ENCODE measurements at places on chromosomes 2 and 18.

- no peak for DNase-seq
These were observed 33.7 kb upstream of the GPR17 start for GRCh38 chr2:127612111-127612822.

DNA sequence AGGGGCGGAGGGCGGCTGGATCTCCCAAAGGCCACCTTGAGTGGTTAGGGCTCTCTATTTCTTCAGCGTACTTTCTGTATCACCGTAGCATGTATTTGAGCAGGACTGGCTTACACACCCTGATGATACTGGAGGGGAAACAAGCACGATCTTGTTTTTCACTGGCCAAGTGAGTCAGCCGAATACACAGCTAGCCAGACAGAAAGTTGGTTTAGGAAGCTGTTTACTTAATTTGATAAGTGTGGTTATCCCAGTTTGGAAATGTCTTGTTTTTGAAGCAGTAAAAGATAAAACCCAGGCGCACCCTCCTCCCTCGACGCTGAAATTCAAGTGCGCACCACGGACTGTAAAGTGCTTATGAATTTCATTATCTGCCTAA is 582 bp downstream of the RIOK3 start:
- no peak for DNase-seq

DNA sequence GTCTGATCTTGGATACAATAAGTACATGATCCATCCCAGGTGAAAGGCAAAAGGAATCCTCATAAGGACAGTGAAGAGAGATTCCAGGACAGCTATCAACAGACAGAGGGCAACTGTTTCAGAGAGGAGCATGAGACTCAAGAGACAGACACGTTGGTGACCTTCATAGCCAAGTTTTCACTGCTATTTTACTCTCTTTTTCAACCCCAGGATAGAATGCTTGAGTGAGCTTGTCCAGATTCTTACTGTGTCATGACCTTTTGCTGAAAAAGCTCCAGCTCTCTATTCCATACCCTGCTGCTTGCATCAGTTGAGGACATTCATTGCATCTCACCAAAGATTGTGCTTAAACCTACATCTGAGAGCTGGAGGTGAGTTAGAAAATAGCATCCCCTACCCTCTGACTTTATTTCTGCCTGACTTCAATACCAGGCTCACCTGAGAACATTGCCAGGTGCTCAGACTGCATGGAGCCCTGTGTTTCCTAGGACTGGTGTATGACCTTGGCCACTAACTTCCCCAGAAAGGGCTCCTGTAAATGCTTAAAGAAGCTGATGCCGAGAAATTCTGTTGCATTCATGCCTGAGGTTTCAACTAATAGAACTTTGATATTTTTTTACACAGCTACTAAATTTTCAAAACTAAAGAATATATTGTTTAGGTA is 70.4 kb upstream of the TMEM17 start:
- DNase-seq = no peak

GRCh38 chr18:68414407-68414806 is 300.5 kb downstream of the TMX3 start:
- DNase-seq = no peak

- DNase-seq = no peak
These were observed 92.2 kb upstream of the TGFA start for GRCh38 chr2:70645733-70646419.
